Activated T-helper 1 cell treated with Interleukin-2 at 50 U/mL for 16 hours (primary cell): ENCODE measurements at places on chromosomes 4 and X.

- DNase-seq = no peak
Observed at GRCh38 chr4:125303058-125303457, 11.7 kb upstream of the FAT4 start.

GRCh38 chr4:94436512-94436911, 15.2 kb upstream of the PDLIM5 start:
- DNase-seq = no peak

GRCh38 chr4:48022192-48022799, 5.7 kb downstream of the NIPAL1 start:
- no peak for DNase-seq

DNA sequence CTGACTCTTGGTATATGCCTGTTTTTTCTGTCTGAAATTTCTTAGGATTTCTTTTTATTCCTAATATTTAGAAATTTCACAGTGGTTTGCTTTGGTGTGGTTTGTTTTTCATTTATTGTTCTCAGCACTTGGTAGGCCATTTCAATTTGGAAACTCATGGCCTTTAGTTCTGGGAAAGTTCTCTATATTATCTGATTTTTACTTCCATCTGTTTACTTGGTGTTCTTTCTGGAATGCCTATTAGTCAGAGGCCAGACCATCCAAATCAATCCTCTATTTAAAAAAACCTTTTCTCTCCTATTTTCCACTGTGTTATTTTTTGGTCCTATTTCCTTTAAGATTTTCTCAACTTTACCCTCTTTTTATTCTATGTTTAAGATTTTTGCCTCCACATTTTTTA, 188.1 kb upstream of the SFRP2 start:
- no peak for DNase-seq

DNA sequence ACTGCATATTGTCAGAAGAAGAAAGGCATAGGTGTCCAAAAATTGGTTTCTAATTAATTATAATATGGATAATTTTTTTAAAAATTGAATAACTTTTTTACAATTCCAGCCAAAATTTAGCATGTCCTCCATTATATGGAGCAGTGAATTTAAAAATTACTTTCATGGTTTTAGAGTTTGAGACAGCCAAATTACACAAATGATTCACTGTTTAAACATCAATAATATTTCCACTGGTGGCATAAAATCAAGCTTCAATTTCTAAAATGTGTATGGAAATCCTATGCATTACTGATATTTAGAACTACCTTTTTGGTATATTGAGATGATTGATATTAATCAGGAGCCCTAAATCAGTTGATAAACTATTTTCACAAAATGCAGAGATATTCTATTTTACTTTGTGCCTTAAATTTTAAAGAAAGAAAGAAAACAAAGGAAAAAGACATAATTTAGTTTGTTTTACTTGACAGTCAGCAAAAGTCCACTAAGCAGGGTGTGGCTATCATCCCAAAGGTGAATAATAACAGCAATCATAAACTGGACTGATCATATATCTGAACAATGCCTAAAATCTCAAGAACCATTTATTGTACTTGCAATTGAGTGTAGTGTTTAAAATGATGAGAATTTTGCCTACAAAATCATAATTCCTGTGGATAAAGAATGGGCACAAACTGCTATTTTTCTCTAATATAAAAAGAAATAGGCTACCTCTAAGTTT, 34.2 kb downstream of the KLHL34 start:
- no peak for DNase-seq
